Ascending aorta (tissue), 2 donors: ENCODE measurements at places on chromosomes 1 and 21.
A peak's percentile ranks its signal among the peaks of the same experiment; 100 is the strongest.

DNA sequence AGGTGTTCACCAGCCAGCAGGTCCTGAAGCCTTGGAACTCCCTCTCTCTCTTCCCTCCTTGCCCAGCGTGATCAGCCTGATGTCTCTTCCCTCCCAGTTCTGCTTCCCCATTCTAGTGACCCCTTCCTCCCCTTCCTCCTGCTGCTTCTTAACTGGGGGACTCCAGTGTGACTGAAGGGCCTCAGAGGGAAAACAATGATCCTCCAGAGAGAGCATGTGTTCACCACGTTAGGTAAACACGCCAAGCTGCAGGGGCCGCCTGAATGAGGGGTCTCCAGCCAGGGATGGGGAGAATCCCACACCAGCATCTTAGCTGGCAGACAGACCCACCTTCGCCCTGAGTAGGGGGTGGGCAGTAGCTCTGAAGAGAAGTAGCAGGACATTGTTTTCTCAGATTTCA lies 124.8 kb downstream of the TMEM53 start:
- no peak for DNase-seq

DNA sequence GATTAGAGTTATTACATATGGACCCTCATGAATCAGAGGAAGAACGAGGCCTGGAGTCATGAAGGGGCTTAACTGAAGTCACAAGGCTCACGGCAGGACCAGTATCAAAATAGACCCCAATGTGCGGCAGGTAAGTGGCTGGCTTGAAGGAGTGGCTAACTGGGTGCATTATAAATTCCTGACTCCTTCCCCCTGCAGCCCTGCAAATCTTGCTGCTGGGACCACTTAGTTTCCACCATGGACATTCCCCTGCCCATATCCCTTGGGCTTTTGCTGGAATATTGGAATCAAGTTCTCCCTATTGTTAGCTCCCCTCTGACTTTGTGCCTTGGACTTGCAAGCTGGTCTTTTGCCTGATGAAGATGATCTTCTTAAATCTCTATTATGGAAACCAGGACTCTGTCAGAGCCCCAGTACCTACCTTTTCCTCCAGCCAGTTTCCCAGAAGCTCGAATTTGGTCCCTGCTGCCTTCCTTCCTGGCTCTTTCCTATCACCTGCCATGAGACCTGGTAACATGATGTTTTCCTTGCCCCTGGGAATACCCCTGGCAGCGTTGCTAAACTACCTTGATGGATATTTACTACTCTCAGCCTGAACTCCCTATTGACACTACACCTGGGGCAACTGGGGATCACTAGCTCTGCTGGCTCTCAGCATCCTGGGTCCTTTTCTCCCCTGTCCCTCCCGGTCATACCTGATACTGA lies 156.0 kb upstream of the JUN start:
- no peak for DNase-seq

DNA sequence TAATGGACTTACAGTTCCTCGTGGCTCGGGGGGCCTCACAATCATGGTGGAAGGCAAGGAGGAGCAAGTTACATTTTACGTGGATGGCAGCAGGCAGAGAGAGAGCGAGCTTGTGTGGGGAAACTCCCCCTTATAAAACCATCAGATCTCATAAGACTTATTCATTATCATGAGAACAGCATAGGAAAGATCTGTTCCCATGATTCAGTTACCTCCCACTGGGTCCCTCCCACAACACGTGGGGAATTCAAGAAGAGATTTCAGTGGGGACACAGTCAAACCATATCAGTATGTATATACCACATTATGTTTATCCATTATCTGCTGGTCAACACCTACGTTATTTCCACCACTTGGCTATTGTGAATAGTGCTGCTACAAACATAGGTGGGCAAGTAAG lies 352.3 kb upstream of the B3GALT2 start:
- DNase-seq, result no peak

DNA sequence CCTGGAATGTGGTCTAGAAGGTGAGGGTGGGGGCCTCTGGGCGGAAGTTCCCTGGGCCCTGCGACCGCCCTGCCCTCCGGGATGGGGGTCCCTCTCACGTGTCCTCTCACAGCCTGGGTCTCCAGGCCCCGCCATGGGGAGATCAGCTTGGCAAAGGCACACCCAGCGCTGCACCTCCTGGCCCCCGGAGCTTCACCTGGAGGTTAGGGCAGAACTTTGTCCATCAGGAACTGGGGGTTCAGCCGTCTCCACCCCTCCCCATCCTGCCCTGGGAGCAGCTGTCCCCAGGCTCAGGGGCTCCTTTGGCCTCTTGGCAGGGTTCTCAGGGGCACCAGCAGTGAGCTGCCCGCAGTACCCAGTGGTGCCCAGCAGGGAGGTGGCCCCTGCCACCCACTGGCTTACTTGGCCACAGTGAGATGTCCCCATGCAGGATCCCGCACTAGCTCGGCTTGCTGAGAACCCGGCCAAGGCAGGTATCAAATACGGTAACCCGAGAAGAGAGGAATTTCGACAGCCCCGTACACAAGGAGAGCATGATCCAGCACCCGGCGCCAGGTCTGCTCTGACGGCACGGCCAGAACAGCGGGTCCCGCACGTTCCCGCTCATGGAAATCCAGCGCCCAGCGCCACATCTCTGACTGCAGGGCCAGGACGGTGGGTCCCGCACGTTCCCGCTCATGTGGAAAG lies 36.7 kb downstream of the RRP1 start:
- DNase-seq, result no peak

GRCh38 chr1:221117548-221117951 lies 238.3 kb downstream of the HLX start:
- no peak for DNase-seq

- DNase-seq, result no peak
These were observed 14.1 kb downstream of the ZNF697 start for GRCh38 chr1:119634016-119634415.

DNA sequence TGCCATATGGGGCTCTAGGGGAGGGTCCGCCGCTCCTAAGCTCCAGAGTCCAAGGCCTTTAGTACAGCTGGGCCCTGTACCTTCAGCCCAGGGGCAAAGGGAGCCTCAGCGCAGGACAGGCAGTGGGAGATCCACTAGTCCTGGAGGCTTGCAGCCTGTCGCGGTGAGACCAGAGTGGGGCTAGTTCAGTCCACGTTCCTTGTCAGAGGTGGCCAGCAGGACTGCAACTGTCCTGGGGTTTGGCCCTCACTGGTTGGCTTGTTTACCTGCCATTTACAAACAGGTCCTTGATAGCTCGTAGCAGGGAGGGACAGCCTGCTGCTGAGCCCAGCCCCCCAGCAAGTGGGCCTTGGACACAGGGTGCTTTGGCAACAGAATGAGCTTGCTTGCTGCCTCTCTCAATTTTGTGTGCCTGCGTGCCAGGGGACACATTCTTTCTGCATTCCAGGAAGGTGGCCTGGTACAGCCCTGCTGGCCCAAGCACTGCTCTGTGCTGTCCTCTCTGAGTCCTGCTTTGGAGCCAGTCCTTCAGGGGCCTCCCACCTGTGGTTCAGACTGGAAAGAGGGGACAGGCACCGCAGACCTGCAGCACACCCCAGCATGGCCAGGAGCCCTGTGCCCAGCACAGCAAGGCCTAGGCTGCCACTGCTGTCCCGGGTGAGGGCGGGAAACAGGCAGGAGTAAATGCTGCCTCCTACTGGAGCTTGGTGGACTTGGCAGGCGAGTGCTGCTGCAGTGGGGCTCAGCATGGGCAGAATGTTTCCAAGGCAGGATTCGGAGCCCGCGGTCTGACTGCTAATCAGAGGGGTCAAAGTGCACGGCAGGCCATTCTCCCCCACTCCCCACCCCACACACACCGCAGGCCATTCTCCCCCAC lies 15.2 kb downstream of the H6PD start:
- DNase-seq, result no peak

- DNase-seq, result no peak
These were observed 43.7 kb downstream of the CHAF1B start for GRCh38 chr21:36428761-36429432.

DNA sequence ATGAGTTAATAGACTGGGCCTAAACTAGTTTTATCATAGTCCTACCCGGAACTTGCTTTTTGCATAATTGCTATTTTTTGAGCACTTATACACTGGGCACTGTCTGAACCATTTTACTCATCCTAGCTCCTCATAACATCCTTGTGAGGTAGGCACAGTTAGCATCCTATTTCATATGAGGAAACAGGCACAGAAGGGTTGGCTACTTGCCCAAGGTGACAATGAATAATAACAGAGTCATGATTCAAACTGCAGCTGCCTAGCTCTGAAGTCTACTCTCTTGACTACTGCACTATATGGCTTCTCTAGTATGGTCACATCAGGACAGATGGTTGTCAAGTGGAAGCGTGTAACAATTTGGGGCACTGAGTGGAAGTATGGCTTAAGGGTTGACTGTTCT lies 18.2 kb upstream of the RC3H1 start:
- no peak for DNase-seq

GRCh38 chr1:48661726-48662463 lies 114.8 kb downstream of the BEND5 start:
- DNase-seq, result no peak

DNA sequence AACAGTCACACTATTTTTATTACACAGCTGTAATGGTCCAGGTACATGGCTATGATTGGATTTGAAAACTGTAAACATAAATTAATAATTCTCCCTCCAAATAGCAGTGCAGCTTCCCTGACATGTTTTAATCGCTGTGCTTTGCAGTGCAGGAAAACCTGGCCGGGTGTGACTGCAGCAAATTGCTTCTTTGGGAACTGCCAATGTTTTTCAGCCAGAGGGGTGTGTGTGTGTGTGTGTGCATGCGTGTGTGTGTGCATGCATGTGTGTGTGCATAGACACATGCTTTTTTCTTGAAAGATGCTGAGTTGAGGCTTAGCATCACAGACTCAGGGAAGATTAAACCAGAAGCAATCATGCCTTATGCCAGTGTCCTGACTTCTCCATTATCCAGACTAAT lies 231.2 kb downstream of the PRDM2 start:
- no peak for DNase-seq

DNA sequence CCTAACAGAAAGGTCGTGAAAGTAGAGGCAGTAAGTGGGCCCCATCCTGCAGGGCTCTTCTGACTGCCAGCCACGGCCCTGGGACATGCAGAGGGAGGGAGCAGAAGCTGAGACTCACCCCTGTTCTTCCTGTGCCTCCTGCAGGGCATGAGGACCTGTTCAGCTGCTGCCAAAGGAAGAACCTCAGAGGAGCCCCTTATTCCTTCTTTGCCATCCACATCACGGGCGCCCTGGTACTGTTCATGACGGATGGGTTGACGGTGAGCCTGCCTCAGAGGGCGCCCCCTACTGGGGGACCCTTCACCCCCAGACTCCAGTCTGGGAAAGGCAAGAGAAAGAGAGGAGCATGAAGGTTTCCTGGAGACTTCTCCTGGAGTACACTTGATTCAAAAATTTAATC lies 47.1 kb downstream of the ELK4 start:
- no peak for DNase-seq

- DNase-seq, result no peak
These were observed 33.4 kb upstream of the IFFO2 start for GRCh38 chr1:18989896-18990295.

- DNase-seq, result no peak
These were observed 40.6 kb upstream of the CLIC4 start for GRCh38 chr1:24704411-24705259.

GRCh38 chr1:87437663-87438295 lies 109.1 kb downstream of the LMO4 start:
- no peak for DNase-seq

DNA sequence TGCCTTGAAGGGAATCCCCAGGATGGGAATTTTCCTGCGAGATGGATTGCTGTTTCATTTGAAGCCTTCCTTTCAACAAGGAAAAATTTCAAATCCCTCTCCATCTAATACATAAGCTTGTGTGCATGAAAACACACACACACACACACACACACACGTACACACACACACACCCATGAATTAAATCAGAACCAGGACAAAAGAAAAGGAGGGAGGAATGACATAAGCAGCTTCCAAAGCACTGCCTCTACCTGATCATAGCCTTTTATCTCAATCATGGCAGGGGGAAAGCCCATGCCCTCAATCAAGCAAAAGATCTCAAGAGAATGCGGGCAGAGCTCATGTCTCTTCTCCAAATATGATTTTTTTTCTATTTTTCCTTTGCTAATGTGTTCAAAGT lies 139.7 kb downstream of the SLC44A5 start:
- DNase-seq, result no peak

DNA sequence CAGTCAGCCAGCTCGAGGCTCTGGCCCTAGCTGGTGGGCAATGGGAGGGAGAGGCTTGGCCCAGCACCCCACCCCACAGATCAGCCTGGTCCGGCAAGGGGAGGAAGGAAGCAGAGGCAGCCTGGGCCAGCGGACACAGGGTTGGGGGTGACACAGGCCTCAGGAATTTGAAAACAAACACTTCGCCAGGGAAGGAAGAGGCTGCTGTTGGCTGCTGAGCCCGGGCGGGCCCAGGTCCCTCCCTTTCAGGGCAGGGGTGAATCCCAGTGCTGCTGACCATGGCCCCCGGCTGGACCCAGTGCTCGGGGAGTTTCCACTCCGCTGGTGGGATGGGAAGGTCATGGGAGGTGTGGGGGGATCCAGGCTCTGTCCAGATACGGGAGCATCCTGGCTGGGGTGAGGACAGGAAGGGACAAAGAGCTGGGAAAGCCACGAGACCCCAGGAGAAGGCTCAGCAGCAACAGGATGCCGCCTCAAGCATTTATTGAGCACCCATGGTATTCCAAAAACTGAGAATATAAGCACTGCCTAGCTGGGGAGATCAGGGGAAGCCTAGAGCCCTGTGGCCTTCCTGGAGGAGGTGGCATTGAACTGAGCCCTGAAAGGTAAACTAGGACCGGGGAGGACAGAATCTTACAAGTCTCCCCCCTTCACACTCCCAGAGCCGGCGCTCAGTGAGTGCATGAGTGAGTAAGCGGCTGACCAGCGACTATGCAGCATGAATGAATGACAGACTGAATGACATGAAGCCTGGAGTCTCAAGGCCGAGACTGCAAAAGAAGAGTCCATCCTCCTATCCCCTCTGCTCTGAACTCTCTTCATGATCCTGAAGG lies 26.2 kb upstream of the EPHA2 start:
- peak; percentile 95 for DNase-seq

DNA sequence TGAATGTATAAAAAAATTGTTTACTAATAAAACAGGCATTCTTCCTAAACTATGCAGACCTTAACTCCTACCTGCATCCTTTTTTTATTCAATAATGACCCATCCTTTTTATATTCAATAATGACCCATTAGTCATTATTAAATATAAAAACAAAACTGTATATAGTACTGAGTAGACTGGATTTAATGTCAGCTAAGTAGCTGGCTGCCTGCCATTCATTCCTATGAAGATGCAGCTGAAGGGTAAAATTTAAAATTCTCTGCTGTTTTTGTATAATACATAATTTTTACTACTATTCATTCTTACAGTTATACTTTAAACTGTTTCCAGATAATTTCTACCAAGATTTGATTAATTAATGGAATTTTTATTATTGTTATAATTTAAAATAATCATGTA lies 79.3 kb downstream of the DENND1B start:
- no peak for DNase-seq
